Gastrocnemius medialis (tissue), 4 donors: ENCODE measurements at places on chromosomes 12 and 14. TPM values are rescaled to one million over a fixed set of nuclear protein-coding genes. Genes with fewer than 3 reads are reported as not detected.

DNA sequence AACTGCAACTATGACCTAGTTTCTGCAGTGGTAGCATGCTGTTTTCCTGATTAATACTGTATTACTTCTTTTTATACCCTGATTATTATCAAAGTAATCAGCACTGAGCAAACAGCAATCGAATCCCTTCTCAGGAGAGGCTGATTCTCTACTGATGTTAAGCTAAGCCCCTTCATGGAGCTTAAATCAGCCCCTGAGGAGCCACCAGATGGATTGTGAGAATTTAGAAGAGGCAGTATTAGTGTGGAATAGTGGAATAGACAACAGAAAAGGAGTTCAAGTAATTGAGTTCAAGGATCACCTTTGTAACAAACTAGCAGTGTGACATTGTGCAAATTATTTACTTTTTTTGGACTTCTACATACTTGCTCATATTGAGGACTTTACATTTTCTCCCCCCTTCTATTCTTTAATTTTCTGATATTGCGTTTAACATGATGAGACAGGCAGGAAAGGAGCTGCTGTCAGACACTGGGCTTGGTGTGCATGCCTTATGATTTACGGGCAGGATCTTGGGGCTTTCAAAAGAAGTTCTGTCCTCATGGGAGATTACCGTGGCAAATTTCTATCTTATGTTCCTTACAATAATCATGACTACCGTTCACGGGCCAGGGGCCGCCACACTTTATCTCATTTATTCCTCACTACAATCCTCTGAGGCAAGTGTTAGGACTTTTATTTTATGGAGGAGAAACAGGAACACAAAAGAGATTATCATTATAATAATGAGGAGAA lies 68.0 kb downstream of the PTPRR start:
- no peak for DNase-seq

- DNase-seq, result no peak
Observed at GRCh38 chr12:117710121-117710520, 258.7 kb downstream of the KSR2 start.

DNA sequence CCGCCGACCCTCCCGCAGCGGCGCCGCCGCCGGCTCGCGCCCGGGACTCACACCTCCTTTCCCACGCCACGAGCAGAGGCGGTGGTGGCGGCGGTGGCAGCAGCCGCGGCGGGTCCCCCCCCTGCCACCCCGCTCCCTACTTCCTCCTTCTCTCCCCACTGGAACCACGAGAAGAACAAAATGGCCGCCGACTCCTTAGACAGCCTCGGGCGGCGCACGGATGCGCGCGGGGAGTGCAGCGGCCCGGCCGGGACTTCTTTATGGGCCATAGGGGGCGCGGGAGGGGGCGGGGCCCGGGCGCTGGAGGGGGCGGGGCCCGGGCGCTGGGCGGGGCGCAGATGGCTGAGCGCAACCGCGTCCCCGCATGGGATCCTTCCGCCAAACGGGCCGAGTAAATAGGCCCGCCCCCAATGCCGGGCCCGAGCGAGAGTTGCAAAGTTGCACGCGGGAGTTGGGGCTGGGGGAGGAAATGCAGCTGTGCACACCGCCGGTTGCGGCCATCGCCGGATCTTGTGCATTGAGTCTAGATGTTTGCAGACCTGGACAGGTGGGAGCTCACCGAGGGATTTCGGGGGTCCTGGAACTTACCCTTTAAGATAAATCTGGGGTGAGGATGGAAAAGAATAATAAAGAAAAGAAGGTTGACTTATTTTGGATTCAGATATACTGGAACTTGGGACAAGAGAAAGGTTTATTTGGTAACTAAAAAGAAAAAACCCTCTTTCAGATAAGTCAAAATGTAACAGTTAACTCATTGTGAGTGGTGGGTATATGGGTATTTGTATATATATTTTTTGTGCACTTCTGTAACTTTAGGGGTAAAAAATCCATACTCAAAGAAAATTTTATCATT lies at the start of gene PPP1CC:
PPP1CC (minus strand) TSS at position 174 of the 853 bp plus-strand sequence. CDS start 184 bp downstream, outside the sequence.
- peak; percentile 92 for DNase-seq

Gene LRRC23
- 12.4 TPM for total RNA-seq

Gene HOXC10
- 23.9 TPM for total RNA-seq

Gene GON7
- 13.5 TPM for total RNA-seq

DNA sequence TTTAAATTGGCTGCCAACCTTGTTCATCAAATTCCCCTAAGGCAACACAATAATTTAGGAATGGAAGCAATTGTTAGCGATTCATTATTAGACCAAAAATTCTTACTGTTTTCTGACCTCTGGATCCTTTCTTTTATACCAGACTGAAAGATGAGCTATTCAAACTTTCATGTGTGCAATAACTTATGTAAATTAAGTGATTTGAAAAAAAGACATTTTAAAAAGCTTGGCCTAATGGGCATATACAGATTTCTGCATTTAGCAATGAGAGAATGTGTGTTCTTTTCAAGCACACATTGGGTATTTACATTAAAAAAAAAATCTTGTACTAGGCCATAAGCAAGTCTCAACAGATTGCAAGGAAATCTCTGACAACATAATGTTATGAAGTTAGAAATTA lies 65.5 kb downstream of the C12orf75 start:
- DNase-seq, result no peak

DNA sequence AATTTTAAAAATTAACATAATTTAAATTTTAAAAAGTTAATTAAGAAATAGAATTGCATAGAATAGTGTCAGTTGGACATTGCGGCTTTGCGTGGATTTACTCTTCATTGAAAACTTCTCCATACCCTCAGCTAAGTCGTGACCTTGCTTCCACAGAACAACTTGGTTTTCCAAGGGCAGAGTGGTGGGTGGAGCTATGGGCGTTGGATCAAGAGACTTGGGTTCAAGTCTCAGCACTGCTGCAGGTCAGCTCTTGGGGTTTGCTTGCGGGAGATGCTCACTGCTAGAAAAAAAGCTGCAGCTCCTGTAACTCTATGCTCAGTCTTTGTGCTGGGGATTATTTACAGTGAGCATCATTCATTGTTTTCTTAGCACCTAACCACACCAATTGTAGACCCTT lies 133.7 kb downstream of the PRIMA1 start:
- no peak for DNase-seq

Gene COQ6
- 40.8 TPM for total RNA-seq

DNA sequence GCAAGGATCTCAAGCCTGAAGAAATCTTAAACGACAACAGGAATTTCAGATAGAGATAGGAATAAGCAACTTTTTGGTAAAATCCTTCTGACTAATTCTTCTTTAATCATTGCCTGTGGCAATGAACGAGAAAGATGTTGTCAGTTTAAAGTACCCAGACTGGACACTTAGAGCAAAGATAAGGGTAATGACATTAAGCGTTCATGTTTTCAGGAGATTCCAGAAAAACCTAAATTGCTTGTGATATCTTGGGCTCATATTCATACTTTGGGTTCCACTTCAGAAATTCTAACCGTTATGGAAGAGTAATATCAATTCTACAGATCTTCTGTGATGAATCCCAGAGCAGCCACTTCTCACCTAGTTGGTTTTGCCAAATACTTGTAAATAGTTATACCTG lies 73.7 kb upstream of the RHOJ start:
- no peak for DNase-seq

GRCh38 chr14:87630846-87631245 lies 362.1 kb downstream of the GALC start:
- DNase-seq, result no peak

Gene FOXN4
- total RNA-seq, result not detected

Gene ST8SIA1
- 0.17 TPM for total RNA-seq

- DNase-seq, result peak; percentile 57
Observed at GRCh38 chr12:53344824-53345485, 8.8 kb upstream of the SP7 start.

DNA sequence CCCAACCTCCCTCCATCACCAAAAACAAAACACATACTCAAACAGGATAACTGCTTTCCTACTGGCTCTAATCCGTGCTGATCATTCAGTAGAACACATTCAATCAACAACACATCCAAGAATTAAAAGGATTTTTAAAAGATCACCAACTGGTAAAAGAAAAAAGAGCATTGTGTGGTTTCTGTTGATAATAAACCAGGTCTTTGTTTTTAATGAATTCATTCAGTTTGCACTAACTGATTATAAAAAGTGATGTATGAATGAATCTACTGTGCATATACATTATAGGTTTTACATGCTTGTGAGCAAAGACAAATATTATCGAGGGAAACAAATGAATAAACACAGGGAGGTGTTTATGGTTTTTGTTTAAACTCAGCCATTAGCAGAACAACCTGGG lies 55.1 kb downstream of the CIT start:
- no peak for DNase-seq

Gene ANP32D
- total RNA-seq, result not detected

DNA sequence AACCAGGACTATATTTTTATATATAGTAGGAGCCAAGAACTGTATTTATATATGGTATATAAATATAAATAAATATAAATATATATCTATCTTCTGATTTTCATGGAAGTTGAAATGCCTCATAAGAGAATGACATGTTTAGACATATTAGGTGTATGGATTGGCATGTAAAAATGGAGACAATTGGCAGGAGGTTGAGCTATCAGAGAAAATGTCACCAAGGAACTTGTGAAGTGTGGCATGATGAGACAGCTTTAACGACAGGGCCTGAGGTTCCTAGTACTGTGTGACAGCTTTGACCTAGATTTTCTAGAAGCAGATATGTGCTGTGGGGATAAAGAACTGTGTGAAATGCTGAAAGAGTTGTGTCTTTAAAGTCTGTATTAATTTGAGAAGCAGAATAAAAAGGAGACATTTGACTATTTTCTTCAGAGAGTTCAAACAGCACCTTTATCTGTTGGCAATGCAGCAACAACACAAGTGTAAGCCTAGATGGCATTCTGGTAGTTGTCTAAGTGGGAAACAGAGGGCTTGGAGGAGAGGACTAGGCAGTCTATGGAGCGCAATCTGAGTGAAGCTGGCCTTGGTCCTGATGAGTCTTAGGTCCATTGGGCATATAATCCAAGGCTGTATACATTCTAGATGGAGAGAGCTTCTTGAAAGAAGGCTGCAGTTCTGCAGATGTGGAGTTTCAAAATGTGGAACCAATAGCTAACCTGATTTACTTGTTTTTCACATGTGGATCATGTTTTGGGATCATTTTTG lies 47.7 kb upstream of the MDGA2 start:
- DNase-seq, result no peak

GRCh38 chr12:104866291-104866690 lies 91.8 kb downstream of the SLC41A2 start:
- no peak for DNase-seq

DNA sequence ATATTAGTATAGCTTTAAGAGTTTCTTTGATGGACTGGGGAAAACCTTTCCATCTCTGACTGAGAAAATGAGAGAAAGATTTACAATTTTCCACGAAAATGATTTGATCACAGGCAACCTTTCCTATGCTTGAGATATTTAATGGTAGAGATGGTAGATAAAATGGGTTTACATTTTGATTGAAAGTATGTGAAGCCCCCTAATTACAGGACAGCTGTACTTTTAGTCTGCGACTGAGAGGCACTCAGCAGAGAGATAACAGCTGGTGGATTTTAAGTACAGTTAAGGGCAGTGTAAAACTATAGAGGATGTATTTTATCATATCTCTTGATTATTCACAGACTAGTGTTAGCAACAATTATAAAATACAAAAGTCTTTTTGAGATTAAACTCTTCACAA lies 40.7 kb downstream of the C12orf50 start:
- DNase-seq, result no peak

DNA sequence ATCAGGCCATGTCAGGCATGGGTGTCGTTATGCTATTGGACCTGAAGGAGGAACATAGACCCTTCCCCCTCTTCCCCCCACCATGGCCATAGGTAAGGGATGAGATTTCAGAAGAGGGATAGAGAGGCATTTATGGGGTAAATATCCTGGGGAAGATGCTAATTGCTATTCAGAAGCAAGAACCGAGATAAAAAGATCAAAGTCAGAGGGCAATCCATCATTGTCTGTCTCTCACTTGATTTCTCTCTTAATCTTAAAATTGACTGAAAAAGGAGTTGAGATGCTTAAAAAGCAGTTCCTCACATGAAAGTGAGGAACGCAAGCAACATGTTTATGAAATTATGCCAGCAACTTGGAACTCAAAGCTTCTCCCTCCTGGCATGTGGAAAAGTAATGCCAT lies 212.0 kb downstream of the RPAP3 start:
- DNase-seq, result no peak

GRCh38 chr14:102900631-102901571 lies 21.6 kb upstream of the AMN start:
- no peak for DNase-seq

Gene TDRD9
- 0.17 TPM for total RNA-seq

DNA sequence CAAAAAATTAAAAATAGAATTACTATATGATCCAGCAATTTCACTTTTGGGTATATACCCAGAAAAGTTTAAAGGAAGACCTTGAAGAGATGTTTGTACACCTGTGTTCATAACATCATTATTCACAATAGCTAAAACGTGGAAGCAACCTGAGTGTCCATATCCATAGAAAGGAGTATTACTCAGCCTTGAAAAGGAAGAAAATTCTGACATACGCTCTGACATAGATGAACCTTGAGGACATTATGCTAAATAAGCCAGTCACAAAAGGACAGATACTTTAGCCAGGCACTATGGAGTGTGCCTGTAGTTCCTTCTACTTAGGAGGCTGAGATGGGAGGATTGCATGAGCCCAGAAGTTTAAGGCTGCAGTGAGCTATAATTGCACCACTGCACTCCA lies 6.1 kb upstream of the RD3L start:
- no peak for DNase-seq

Gene TSPAN9
- total RNA-seq, result 8.8 TPM

GRCh38 chr12:102120564-102120873 lies 536 bp downstream of the PARPBP start:
- DNase-seq, result no peak

DNA sequence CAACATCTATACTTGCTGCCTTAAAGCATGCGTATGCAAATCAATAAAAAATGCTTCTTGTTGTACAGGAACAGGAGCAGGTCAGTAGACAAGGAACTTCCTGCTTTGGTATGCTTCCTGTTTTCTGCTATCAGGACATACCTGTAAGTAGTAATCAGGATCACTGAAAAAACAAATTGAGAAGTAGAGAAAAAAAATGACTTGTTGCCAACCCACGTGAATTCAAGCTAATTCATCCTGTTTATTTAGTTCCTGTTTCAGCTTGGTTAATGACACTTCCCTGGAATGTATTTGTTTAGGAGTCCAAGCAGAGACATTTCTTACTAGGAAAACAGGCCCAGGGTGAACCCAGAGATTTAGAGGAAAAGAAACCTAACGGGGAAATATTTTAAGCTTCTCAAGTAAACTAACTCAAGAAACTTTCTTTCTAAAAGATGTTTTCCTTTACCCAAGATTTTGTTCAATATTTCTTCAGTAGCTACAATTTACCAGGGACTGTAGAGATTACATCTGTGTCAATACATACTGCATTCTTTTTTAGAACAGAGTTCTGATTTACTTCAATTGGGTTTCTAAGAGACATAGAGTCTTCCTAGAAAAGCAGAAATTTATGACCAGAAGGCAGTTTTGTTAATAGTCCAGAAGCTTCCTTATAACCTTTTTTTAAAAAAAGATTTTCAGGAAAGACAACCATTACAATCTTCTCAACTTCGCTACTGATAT lies 124.2 kb downstream of the PAWR start:
- no peak for DNase-seq

- DNase-seq, result peak; percentile 23
Observed at GRCh38 chr14:51846631-51847488, 13.6 kb upstream of the GNG2 start.
